ENCODE measurements at places on chromosomes 13 and 19. TPM values are rescaled to one million over a fixed set of nuclear protein-coding genes. Genes with fewer than 3 reads are reported as not detected.

GRCh38 chr13:93265800-93266199 lies 39.2 kb downstream of the GPC6 start:
- DNase-seq, result no peak

GRCh38 chr19:7926021-7926726 lies at the start of gene CTXN1:
TSS of gene CTXN1 (minus strand) at chr19:7926135. CDS start at chr19:7925538, 597 bp downstream.
- DNase-seq, result peak; percentile 93

- DNase-seq, result no peak
Observed at GRCh38 chr19:19062454-19063182, 1.2 kb upstream of the SLC25A42 start.

DNA sequence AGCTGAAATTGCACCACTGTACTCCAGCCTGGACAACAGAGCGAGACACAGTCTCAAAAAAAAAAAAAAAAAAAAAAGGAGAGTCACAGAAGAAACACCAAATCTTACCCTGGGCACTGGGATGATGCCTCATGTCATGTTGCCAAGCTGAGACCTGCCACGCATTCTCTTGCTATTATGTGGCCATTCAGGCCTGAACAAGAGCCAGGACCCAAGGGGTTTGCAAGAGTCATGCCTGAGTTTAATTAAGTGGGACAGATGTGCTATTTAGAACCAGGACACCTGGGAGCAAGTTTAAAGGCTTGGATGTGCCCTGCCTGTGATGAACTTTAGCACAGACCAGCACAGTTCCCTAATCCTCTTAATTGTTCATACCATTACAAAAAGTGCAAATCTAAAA lies 9.8 kb downstream of the PNMA8A start:
- DNase-seq, result no peak

DNA sequence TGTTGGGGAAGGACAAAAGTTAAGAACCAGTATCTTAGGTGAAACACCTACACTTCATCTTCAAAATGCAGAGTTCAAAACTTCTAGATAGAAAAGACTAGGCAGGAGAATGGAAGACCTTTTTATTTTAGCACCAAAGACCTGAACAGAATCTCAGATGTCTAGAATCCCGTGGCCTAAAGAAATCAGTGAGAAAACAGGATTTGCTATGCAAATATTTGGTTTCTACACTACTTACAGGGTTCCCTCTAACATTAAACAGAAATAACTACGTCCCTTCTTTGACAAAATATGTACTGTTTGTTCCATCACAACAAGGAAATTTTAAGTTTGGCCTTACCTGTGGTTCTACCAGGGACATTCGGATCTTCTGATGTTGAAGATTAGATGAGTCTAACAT lies 21.5 kb downstream of the DIS3 start:
- DNase-seq, result no peak

DNA sequence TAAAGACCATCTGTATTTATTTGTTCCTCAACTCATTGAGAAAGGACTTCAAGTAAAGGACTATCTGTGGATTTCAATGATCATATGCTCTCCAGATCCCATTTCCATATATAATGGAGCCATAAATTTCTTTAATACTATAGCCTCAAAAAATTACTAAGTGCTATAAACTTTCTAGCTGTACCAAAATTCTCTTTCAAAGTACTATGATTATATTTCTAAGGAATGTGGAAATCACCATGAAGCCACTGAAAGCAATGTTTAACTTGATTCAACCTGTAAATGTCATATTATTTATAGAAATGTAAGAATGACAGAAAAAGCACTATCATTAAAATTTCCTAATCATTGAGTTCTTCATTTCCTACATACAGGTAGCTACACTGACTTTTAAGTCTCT lies 20.7 kb downstream of the TBC1D4 start:
- DNase-seq, result no peak

DNA sequence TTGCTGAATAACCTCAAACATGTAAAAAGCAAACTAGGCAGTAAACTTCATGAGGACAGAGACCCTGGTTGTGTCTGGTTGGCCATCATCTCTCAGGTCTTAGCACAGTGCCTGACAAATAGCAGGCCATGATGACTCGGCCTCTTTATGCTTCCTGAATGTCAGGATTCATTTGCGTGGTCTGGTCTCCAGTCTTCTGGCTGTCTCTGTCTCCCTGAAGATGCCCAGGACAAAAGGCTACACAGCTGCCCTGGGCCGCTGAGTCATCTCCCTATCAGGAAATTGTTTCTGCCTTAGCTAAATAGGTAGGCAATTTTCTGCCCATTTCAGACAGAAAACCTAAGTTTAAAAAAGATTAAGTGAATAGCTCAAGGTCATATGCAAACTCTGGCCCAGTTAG lies 84.1 kb upstream of the FNDC3A start:
- no peak for DNase-seq

DNA sequence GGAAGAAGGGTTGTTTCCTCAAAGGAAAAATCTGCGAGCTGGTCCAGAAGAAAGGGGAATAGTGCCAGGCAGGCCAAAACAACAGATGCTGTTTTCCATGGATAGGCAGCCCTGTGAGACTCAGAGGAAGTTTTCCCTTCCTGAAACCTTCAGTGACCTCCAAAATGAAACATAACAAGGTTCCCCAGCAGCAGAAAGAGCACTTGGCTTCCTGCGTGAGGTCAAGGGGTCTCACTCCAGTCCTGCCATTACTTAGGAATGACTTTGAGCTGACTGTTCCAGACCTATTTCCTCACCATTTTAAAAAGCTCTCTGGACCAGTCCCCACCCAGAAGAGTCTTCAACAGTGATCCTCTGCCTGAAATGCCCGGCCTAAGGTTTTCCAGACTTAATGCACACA lies 104.6 kb upstream of the IPO5 start:
- no peak for DNase-seq

DNA sequence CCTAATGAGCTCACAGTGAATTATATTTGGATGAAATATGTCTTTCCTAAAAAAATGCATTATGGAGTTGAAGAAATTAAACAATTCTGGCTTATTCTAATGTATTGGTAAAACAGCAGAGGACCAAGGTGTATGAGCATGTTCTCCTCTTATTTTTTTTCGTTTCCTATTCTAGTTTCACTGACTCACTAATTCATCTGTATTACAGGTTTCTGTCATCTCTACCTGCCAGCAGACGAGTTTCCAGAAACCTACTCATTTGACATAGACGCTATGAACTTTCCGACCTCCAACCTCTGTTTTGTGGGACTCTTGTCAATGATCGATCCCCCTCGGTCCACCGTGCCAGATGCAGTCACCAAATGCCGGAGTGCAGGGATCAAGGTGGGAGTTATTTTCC lies 20.3 kb downstream of the ATP12A start:
- DNase-seq, result no peak

GRCh38 chr13:27336014-27336673 lies 65.5 kb downstream of the RASL11A start:
- DNase-seq, result no peak

DNA sequence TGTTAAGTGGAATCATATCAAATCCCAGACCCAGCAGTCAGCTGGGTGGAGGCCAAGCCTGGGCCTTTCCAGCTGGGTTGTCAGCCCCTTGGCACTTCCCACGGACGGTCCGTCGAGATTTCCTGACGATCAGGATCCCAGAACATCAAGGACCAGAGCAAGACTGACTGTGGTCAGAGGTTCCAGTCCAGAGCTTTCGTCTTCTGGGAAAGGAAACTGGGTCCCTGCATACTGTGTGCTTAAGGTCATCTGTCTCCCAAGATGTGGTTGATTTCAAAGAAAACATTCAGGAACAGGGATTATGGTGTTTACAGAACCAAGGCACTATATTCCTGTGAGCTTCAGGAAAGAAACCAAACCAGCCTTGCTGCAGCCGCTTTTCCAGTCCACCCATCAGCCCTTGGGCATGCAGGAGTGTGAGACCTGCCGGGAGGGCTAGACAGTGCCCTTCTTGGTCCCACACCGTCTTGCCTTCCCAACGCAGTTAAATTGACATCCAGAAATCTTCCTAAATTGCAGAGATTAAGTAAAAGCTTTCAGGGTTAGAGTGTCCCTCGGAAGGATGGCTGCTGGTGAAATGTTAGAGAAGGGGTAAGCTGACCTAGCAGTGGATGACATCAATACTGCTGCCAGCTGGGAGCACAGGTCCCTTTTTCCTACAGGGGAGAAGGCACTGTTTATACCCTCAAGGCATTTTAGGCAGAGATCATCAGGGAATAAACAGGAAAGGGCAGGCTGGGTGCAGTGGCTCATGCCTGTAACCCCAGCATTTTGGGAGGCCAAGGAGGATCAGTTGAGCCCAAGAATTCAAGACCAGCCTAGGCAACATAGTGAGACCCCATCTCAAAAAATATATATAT lies 5.0 kb upstream of the C19orf33 start:
- DNase-seq, result no peak

DNA sequence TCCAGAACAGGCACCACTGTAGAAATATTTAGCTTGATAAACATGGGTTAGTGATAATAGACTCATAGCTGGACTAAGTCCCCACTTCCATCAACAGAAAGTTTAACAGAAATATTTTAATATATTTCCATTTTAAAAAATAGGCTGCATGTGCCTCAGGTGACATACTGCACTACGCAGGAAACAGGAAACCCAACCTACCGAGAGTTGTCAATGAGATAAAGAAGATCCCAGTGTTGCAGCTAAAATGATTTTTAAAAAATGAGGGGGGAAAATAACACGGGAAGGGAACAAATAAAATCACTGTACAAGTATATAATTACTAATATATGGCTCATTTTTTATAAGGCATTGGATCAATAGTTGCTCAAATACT lies 154.8 kb downstream of the TBC1D4 start:
- no peak for DNase-seq

DNA sequence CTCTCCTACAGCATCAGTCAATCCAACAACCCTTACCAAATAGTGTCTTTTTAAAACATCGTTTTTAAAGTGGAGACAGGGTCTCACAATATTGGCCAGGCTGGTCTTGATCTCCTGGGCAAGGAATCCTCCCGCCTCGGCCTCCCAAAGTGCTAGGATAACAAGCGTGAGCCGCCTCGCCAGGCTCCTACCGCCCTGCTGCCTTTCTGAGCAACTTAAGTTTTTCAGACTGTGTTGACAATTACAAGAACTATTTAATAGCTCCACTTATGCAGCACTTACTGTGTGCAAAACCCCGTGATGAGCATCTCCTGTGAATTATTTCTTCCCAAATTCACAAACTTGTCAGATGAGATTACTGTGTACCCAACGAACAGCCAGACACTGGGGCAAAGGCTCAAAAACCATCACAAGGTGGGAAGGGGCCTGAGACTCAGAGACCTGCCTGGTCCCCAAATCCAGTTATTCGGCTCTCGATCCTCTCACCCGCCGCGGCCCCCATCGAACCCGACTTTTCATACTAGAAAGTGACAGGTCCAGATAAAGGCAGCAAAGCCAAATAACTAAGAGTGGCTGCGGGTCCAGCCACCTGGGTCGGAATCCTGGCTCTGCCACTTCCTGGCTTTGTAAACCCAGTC lies 581 bp downstream of the RPL18 start:
- DNase-seq, result no peak

Gene C1QTNF9B
- not detected for polyA plus RNA-seq

Gene RFPL4AL1
- not detected for polyA plus RNA-seq

Gene POGLUT2
- 2.0 TPM for polyA plus RNA-seq

Measured in aorta (tissue), 5 donors.